ENCODE measurements at places on chromosomes 4 and X.
A peak's percentile ranks its signal among the peaks of the same experiment; 100 is the strongest.

DNA sequence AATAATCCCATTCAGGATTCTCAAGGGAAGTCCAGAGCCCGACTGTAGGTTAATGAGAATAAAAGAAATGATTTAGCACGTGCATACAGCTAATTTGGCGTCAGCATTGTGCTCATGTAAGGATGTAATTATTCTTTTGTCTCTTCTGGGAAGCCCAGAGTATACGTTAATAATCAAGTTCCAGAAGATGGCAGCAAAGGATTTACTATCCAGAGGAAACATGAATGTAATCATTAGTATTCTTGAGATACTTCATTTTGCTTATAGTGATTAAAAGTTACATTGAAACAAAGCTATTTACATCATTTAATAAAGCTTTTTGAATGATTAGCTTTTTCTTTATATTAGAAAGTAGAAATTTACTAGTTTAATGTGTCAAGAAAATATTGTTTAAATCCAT lies 27.1 kb upstream of the MAP9 start:
- DNase-seq = no peak

DNA sequence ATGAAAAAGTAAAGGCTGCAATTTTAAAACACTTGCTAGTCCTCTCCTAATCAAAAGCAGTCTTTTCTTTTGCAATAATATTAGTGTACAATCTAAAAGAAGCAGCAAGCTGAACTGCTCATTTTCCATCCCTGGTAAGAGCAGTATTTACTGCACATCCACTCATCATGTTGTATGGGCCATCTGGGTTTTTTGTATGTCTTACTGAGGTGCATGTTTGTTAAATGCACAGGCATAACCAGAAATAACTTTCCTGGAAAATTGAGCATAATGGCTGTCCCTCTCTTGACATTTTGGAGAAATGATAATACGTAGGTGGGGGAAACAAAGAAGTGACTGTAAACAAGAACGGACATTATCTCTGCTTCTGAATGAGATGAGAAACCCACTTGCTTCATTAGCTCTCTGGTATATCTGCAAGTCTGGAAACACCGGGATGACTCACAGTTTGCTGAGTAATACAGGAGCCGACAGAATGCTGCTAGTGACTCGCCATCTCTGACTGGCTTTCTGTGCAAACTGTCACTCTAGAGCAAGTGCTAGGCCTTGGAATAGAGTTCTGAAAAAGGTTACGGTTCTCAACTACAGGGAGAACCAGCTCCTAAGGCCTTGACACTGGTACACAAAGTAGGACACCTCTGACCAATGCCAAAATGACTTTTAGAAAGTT lies 85.7 kb upstream of the MTM1 start:
- peak; percentile 39 for DNase-seq

- DNase-seq = no peak
These were observed 1.9 kb downstream of the ADGRA3 start for GRCh38 chr4:22514001-22514400.

DNA sequence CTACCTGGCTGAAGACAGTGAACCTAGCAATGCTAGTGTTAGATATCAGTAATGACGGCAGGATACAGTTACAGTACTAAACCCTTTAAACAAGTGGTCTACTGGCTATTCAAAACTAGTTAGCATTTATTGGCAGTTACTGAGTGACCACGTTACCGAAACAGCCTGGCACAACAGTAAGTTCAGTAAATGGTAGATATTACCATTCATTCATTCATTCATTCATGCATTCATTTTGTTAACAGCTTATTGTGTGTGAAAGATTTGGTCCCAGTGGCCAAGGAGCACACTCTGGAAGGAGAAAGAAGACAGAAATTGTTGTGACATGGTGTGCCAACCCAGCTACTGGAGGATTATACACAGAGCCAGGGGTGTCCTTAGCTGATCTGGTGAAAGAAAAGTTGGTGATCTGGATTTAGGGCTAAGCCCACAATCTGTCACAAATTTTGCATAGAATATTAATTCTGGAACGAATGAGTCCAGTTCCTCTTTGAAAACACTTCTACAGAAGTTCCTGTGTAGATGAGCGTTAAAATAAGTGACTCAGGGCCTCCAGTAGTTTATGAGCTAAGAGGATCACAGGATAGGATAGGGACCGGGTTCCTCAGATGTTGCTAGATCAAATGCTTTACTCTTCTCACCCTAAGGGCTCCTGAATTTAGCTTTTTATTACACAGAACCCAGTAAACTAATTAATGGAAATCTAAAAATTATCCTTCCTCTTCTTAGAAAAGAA lies 179.1 kb downstream of the CBR4 start:
- DNase-seq = no peak

GRCh38 chr4:79199743-79200142 lies 126.1 kb downstream of the NAA11 start:
- no peak for DNase-seq

GRCh38 chr4:65467068-65467680 lies 203.1 kb downstream of the EPHA5 start:
- DNase-seq = no peak

Data from erythroblast (primary cell).